Fibroblast of skin of right quadriceps (primary cell): ENCODE measurements at places on chromosomes 7 and 10.

DNA sequence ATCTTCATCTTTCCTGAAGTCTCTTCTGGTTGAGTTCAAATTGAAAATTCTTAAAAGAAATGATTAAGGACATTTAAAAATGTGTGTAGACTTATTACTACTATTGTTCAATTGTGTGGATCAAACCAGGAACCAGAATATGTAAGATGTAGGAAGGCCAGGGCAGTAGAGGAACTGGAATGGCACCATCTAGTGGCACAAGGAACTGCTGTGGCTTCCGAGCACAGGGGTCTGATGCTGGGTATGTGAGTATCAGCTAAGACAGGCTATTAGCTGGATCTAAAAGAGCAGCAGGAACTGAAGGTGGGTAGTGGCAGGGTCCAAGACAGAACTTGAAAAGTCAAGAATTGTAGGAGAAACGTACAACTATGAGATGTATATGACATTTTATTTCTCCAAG lies 247.3 kb downstream of the SEMA3A start:
- no peak for DNase-seq

DNA sequence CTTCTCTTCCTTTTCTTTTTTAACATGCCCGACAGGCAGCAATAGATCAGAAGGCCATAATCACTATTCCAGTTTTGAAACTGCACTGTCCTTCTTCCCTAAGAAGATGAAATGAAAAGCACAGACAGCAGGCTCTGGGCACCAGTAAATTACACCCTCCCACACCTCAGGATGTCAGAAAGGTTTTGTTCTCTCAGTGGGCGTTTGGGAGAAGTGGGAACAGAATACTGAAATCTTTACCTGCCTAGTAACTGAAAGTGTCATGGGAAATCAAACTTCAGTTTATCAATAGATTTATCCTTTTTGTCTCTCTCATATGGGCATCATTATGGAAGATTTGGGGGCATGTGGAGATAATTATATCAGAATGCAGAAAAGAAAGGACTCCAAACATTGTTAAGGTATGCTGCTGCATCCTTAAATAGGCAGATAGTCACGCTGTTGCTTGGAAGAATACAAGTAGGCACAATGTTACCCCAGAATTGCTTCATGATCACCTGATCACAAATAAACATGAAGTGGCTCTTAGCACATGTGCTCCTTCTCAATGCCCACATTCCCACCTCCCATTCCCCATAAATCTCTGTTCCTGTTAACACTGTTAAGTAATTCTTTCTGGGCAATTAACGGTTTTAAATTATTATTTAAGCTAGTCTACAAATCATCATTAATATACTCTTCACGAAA lies 113.3 kb downstream of the DOCK4 start:
- DNase-seq: no peak

DNA sequence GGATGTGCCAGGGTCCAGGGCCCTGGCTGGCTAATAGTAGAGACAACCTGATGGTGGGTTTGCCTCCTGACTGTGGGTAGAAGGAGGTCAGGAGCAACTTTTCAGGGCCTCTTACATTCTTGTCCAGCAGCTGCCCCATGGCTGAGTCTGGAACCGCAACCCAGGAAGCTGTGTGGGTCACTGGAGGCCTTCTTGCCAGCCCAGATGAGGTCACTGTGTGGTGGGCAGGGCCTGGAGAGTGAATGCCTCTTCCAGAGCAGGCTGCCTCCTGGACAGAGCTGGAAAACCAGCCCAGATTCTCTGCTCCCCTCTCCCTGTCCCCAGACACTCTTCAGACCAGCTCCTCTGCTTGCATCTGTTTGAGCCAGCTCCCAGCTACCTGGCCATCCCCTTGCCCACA lies 43.5 kb upstream of the LEP start:
- no peak for DNase-seq

GRCh38 chr7:46979439-46979838 lies 602.5 kb downstream of the TNS3 start:
- DNase-seq: peak; percentile 64

DNA sequence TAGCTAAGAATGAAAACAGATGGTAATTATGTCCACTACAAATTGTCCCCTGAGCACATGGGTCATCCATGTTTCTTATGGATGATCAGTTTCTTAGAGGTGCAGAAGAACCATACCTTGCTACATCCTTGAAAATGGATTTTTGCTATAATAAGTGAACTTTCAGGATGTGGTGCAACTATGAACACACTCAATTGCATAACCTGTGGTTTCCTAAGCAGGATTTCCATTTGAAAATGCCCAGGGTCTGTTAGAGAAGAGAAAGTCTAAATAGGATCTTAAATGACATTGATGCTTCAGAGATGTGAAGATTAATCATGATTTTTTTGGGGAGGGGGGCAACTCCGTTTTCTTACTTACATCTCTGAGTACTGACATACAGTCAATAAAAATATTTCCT lies 39.6 kb upstream of the CACNB2 start:
- DNase-seq: peak; percentile 7

GRCh38 chr10:91381257-91381891 lies 28.8 kb upstream of the HECTD2 start:
- no peak for DNase-seq

GRCh38 chr10:32893434-32893833 lies 64.6 kb downstream of the ITGB1 start:
- peak; percentile 19 for DNase-seq

- no peak for DNase-seq
Observed at GRCh38 chr7:77680266-77680665, 16.0 kb upstream of the RSBN1L start.

DNA sequence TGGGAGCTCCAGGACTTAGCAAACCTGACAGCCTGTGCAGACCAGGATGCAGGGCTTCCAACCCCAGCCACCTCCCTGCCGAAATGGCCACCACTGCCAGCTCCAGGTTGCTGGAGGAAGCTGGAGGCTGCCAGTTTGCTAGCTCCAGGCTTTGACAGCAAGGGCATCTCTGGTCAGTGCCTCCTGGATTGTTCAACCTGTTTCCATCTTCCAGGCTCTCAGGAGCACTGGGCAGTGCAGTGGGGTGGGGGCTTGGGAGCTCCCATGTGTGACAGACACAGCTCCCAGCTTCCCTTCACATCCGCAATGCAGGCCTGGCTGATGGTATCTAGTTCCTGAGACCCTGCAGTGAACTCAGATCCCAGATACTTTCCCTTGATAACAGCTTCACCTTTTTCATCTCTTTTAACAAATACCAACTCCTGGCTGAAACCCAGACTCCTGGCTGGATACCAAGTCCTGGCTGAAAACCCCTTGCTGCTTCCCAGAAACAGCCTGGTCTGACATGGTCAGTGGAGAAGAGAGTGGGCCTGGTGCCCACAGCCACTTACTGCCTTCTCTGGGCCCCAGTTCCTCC lies 20.8 kb upstream of the RET start:
- no peak for DNase-seq

GRCh38 chr10:44389150-44389549 lies 4.3 kb upstream of the CXCL12 start:
- DNase-seq: no peak

DNA sequence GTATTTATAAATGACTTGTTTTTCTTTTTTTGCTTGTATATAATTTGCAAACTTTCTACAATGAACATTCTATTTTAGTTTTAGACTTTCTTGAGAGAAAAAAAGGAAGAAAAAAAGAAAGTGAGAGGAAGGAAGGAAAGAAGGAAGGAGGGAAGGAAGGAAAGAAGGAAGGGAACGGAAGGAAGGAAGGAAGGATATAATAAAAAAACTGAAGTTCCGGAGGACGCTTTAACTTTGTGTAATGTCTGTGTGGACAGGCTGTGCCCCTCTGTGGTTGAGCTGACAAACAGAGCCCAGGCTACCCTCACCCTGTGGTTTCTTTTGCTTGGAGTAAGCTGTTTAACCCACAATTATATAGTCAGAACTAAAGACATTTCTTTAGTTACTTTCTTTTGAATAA lies 108.7 kb downstream of the SEMA3D start:
- no peak for DNase-seq

- no peak for DNase-seq
Observed at GRCh38 chr10:132064771-132065437, 842 bp upstream of the JAKMIP3 start.

GRCh38 chr10:128958834-128959690 lies 508.0 kb upstream of the MGMT start:
- no peak for DNase-seq

DNA sequence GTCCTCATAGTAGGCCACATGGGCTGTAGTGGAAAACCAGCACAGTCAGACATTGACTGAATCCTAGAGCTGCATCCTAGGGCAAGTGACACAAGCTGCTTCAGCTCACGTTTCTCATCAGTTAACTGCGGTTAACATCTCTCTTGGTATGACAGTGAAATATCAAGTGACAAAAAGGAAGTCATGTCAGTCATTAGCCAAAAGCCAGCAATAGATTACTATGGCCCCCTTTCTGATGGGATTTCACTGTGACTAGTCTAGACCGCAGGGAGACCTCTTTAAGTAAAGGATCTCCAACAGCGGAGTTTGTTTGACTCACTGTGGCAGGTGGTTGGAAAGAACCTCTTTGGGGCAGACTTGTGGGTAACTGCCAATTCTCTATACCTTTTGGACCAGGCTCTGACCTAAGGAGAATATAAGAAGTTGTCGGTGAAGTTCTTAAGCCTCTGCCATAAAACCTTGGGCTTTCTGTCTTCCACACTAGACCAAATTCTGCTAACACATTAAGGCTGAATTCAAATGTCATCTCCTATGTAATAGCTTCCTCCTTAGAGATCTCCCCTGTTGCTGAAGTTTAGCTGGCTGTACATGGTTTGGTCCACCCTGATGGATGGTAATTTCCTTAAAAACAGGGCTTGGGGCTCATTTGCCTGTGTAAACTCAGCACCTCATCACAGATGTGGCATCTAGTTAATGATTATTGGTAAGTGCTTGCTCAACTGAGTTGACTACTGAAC lies 115.3 kb downstream of the SGMS1 start:
- no peak for DNase-seq

GRCh38 chr10:25142116-25142864 lies 32.5 kb upstream of the GPR158 start:
- DNase-seq: no peak

- no peak for DNase-seq
Observed at GRCh38 chr10:71648254-71648932, 71.2 kb downstream of the C10orf105 start.

- DNase-seq: no peak
Observed at GRCh38 chr7:101367676-101368075, 5.0 kb downstream of the COL26A1 start.

DNA sequence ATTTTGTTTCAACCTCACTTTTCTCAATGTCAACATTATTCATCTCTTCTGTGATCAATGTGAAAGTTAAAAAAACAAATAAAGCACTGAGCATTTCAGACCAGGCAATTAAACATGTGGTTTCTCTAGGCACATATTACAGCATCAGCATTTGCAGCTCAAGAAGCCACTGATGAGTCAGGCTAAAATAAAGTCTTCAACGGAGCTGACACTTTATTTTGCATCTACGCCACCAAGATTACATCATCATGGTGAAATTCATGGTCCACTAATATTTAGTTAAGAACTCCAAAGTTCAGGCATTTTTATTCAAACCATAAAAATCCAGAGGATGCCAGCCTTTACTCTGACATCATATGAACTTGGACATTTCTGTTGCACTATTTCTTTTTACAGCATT lies 33.0 kb downstream of the MAGI2 start:
- peak; percentile 93 for DNase-seq

- no peak for DNase-seq
Observed at GRCh38 chr10:49323171-49323895, 24.4 kb downstream of the C10orf71 start.

- DNase-seq: no peak
Observed at GRCh38 chr10:71746344-71747037, 26.8 kb downstream of the VSIR start.

GRCh38 chr10:71664585-71664984 lies 55.0 kb downstream of the C10orf105 start:
- DNase-seq: no peak

DNA sequence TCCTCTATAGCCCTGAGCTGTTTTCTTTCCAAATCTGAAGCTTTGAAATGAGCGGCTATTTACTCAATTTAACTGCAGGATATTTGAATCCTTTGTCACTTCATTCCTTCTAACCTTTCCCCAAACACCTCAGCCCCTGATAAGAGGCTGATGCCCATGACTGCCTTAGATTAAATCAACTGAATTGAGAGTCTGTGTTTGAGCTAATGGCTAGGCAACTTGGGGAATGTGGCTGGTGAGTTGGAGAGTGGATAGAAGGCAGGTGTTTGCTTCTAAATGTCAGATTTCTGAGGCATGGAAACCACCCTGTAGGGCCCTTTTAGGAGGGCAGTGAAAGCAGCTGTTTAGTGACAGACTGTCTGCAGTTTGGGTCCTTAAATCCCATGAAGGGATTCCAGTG lies 759.9 kb downstream of the LRMDA start:
- no peak for DNase-seq

- DNase-seq: peak; percentile 45
Observed at GRCh38 chr10:91410638-91411371, 661 bp downstream of the HECTD2 start.

GRCh38 chr7:134431815-134432214 lies 27.1 kb downstream of the AKR1B1 start:
- DNase-seq: no peak

GRCh38 chr10:62839590-62839989 lies 23.4 kb upstream of the EGR2 start:
- DNase-seq: no peak

GRCh38 chr7:111388912-111389311 lies 173.4 kb downstream of the IMMP2L start:
- DNase-seq: no peak

DNA sequence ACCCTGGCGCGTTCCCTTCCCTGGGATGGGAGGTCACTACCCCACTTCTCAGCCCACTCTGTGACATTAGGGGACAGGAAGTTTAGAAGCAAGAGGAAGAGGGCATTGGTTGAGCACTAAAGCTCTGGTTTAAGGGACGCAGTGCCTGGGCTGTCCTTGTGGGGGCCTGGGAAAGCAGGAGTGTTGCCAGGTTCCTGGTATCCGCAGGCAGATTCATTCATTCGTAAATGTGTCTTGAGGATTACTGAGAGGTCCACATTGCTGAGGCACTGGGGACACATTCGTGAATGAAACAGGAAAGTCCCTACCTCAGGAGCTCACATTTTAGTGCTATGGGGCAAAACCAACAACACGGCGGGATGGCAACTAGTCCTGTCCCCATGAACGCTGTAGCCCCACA lies 69.4 kb downstream of the COL13A1 start:
- DNase-seq: no peak
